ENCODE measurements at places on chromosomes 2 and 18.

DNA sequence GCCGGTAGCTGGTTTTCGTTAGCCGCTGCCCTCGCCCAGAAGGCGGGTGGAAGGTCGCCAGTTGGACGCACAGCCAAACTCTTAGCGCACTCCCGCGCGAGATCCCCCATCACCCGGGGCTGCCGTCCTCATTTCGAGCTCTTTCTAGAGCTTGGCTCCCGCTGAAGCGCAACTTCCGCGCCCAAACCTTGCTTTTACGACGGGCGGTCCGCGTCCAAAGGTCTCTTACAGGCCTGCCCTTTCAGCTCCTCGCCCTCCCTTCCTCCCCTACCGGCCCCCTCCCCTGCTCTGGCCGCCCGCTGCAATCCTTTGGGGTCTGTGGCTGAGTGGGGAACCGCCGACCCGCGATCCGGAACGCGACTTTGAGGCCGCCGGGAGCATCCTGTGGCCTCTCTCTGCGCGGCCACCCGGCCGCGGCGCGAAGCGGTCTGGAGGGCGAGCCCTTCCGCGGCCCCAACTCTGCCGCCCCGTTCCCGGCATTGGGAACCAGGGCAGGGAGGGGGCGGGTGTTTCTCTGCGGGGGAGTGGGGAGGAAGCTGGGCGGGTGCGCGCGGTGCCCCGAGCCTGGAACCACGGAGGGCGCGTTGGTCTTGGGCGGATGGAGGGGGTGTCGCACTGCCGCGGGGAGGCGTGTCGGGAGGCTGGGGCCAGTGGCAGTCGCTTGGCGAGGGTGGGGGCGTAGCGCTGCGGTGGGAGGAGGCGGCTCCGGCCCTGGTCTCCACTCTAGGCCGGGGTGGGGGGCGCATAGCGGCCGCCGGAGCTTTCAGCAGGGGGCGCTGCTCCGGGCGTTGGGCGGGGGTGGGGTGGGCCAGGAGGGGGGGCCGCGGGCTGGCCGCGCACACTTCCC is at the start of gene GDF7:
GDF7 (plus strand) TSS at position 841 of the 847 bp plus-strand sequence. CDS start 96 bp downstream, outside the sequence.
- no peak for DNase-seq

GRCh38 chr18:50377061-50377798 is 2.4 kb downstream of the SKA1 start:
- no peak for DNase-seq

DNA sequence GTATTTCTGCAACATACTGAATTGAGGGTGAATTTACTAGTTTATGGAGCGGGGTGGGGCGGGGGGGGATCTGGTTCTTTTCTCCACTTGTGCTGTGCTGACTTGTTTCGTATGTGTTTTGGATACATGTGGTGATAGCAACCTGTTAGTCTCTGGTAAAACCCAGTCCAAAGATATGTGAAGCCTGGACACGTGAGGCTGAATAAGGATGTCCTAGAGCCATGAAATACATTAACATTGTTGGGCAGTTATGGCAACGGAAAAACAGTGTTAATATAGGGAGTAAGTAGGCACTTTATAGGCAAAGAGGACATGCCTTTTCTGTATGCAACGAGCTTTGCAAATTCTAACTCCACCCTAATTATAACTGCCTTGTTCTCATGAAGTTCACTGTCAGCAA is 42.1 kb upstream of the NEMP2 start:
- no peak for DNase-seq

GRCh38 chr18:9914584-9915290 is 921 bp downstream of the VAPA start:
- peak; percentile 91 for DNase-seq

GRCh38 chr2:200365209-200365608 is 58.7 kb downstream of the SPATS2L start:
- no peak for DNase-seq

- peak; percentile 85 for DNase-seq
These were observed 123.5 kb upstream of the LGALSL start for GRCh38 chr2:64330281-64331113.

DNA sequence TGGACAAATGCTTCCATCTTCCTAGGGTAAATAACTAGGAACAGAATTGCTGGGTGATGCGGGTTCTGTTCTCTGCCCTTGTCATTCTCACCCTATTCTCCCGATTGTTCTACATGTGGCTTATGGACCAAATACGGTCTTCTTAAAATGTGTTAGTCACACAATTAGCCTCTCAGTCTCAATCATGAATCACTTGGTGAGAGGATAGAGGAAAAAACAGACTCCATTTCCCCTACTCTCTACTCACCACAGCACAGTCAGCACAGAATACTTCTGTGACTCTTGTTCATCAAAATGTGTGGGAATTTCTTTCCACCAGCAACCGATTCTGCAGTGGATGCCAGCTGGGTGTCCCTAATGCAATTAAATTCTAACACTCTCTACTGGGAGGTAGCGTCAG is 125.2 kb downstream of the SH3BP4 start:
- DNase-seq: no peak

DNA sequence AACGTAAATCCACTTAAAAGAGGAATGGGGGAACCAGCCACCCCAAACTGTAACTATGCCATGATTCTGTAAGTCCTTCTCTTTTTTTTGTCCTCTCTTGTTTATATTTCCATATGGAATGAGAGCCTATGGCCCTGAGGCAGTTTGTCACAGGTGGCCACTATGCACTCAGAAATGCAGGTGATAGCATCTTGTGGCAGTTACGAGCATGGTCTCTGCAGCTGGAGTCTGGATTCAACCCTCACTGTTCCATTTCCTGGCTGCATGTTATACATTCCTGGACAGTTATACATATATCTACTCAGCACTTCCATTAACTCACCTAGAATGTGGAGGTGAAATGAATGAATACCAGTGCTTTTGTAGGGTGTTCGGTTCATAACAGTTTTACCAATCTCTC is 291.5 kb upstream of the FANCL start:
- no peak for DNase-seq

DNA sequence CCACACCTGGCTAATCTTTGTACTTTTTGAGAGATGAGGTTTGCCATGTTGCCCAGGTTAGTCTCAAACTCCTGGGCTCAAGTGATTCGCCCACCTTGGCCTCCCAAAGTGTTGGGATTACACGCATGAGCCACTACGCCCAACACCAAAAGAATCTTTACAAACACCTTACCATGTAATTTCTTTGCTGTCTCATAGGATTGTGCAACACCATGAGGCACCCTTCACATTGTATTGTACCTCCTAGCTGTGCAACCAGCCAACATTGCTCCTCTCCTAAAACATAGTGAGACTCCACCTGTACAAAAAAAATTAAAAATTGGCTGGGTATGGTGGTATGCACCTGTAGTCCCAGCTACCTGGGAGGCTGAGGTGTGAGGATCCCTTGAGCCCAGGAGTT is 3.1 kb upstream of the MFSD6 start:
- no peak for DNase-seq

DNA sequence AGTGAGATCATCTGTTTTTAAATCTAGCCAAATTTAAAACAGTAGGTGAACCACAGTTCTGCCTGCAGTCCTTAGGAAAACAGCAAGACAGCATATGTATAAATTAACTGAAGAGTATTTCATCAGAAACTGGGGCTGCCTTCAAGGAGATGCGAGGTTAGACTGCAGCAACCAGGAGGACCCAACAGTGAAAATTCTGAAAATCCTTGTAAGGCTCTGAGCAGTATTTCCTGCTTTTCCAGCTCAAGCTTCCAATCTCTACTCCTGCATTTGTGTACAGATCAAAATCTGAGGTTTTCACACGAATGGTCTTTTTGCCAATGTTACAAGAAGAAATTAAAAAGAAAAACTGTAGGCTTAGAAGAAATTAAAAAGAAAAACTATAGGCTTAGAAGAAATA is 43.7 kb downstream of the CERKL start:
- no peak for DNase-seq

GRCh38 chr2:49111456-49111855 is 42.9 kb downstream of the FSHR start:
- no peak for DNase-seq

DNA sequence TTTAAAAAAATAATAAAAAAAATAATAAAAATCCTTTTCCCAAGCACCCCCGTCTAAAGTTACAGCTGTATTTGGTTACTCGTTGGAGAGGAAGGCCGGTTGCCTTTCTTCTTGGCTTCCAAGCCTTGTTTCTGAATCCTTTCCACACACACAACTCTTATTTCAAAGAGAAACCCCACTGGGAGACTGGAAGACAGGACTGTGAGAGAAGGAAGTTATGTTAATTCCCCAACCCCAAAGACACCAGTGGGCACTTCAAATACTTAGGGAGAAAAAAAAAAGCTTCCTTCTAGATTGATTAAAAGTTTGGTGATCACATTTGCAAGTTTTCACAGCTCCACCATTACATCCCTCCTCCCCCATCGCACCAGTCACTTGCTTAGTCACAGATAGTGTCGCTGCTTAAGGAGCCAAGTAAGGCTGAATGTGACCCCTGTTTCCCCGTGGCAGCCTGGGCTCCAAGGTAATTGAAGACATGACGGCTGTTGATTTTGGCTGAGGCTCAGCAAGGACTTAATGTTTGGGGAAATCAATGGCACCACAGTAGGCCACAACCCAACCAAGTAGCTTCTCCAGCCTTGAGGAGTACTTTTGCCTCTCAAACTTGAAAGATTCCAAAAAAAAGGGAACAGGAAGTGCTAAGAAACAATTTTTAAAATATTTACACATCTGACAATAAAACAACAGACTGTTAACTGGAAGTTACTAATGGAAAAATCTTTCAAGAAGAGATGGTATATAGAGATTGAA is 40.8 kb upstream of the FRZB start:
- DNase-seq: no peak

- no peak for DNase-seq
These were observed 1003.2 kb upstream of the FAM98A start for GRCh38 chr2:34602262-34602661.

- DNase-seq: no peak
These were observed 794.5 kb downstream of the DSC3 start for GRCh38 chr18:30248056-30248455.

Data from suprapubic skin (tissue), 4 donors.